ENCODE measurements at places on chromosomes 1 and 21.

GRCh38 chr1:55302972-55303371 lies 87.8 kb upstream of the USP24 start:
- no peak for DNase-seq

DNA sequence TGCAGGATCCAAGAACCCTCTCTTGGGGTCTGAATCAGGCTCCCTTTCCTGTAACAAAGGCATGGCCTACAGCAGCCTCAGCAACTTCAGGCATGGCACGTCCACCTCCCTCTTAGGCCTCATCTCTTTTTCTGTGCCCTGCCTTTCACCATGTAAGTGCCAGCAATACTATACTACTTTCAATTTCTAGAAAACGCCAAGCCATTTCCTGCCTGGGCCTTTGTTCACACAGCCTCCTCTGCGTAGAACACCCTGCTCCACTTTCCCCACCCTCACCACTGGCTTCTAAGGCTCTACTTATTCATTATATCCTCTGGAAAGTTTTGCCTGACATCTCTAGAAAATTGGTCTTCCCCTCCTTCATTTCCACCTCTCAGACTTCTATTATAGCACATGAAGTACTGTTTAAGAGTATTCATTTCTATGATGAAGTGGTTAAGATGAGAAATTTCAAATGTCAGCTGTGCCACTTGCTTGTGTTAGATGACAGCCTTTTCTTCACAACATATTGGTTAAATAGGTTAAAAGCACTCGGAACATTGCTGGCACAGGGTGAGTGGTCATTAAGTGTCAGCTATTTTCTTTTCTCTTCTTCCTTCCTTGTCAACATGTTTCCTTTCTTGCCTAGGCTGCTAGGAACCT lies 41.6 kb upstream of the VWA5B1 start:
- no peak for DNase-seq

DNA sequence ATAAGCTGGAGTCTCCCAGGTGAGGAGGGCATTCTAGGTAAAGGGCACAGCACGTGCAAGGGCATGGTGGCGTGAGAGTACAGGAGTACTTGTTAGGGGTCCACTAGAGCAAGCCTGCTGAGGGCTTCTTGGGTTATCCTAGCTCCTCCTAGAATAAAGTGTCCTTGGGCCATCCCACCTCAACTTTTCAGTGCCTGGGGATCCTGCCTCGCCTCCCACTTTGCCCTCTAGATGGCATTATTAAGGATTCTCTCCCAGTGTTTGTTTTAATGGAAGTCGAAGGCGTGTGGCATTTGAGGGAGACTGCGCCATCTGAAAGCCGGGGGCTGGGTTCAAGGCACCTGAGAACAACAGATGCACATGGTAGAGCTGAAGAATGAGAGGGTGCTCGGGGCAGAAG lies 74.5 kb upstream of the SELENON start:
- no peak for DNase-seq

GRCh38 chr1:42730002-42730401 lies 10.0 kb downstream of the CLDN19 start:
- DNase-seq, result no peak
